ENCODE measurements at places on chromosomes 6 and 20. TPM values are rescaled to one million over a fixed set of nuclear protein-coding genes. Genes with fewer than 3 reads are reported as not detected.

DNA sequence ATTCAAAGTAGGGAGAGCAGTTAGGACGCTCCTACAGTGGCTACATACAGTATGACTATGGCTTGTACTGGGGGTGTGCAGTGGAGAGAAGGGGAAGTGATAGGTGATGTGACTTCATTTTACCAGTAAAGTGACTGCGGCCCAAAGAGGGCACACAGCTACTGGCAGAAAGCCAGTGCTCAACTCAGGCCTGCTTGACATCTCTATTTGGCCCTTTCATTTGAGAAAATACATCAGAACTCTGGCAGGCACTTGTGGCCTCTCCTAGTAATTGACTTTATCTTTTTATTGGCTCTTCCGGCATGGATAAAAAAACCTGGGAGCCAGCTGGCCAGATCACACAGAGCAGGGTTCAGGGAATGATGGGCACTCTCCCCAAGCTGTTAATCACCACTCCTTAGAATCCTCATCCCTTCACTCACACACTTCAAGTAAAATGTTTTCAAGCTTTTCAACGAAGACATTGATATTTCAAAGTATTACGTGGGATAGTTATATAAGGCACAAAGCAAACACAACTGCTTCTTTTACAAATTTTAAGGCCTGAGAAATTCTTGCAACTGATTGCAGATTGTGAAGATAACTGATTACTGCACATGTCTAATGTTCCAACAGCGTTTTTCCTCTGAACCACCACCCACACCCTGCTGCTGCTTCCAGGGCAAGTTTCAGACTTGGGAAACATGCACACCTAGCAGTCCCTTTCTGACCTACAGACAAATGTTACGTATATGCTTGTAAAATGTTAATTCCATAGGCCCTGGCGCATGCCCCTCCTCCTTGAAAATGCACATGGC is 73.5 kb downstream of the TNFRSF21 start:
- H3K36me3 ChIP-seq, result no peaks in the 10 kb centered on the region
- H3K4me1 ChIP-seq, result peaks cover 34% of the 10 kb centered on the region
- peak; percentile 31 for DNase-seq
- no peaks in the 10 kb centered on the region for H3K27me3 ChIP-seq
- H3K4me3 ChIP-seq, result no peak overlapping the region
- H3K27ac ChIP-seq, result peak overlapping the region; percentile 86

- H3K4me3 ChIP-seq, result no peak overlapping the region
- no peaks in the 10 kb centered on the region for H3K27me3 ChIP-seq
- no peaks in the 10 kb centered on the region for H3K36me3 ChIP-seq
- DNase-seq, result no peak
Measured at GRCh38 chr6:90368001-90368400, 71.4 kb upstream of the BACH2 start.

- H3K4me3 ChIP-seq, result no peak overlapping the region
- no peaks in the 10 kb centered on the region for H3K36me3 ChIP-seq
- DNase-seq, result no peak
- peak overlapping the region; percentile 44 for H3K27ac ChIP-seq
Measured at GRCh38 chr6:168415098-168415992, 25.6 kb upstream of the SMOC2 start.

GRCh38 chr20:54622333-54623295 is 147.2 kb downstream of the DOK5 start:
- H3K4me1 ChIP-seq, result peaks cover 23% of the 10 kb centered on the region
- no peak overlapping the region for H3K27ac ChIP-seq
- no peaks in the 10 kb centered on the region for H3K36me3 ChIP-seq

DNA sequence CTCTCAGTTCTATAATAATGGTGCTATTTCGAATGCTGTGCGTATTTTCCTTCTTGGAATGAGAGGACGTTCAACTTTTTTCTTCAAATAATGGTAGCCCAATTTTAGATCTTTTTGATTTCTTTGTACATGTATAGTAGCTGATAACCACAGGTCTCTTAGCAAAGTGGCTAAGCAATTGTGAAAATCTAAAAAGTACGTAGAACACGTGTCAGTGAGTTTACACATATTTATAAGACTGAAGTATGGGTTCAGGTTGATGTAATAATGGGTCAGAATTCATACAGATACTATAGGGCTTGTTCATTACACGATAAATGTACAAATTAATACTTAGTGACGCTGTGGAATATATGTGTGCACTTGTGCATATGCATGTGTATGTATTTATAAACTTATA is 1.3 kb downstream of the SMIM13 start:
- no peak for DNase-seq
- H3K27me3 ChIP-seq, result no peaks in the 10 kb centered on the region
- H3K4me1 ChIP-seq, result peaks cover 15% of the 10 kb centered on the region
- peak overlapping the region; percentile 91 for H3K4me3 ChIP-seq
- no peaks in the 10 kb centered on the region for H3K36me3 ChIP-seq
- peak overlapping the region; percentile 98 for H3K27ac ChIP-seq

DNA sequence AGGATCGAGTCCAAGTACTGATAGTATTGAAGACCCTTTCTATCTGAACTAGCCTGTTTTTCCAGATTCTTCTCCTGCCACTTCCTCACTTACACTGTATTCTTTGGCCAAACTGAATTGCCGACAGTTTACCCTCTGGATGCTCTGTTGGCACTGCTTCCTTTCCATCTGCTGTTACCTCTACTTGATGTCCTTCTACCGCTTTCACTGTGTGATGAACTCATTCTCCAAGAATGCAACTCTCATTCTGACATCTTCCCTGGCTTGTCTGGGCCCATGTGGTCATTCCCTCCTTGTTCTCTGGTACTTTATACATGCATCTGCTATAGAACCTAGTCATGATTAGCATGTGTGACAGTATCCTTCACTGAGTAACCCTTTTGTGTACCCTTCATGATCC is 16.3 kb downstream of the RPRD1B start:
- no peaks in the 10 kb centered on the region for H3K27me3 ChIP-seq
- no peaks in the 10 kb centered on the region for H3K4me1 ChIP-seq
- peak overlapping the region; percentile 22 for H3K27ac ChIP-seq

- no peaks in the 10 kb centered on the region for H3K36me3 ChIP-seq
- DNase-seq, result no peak
- no peak overlapping the region for H3K4me3 ChIP-seq
- no peaks in the 10 kb centered on the region for H3K4me1 ChIP-seq
Measured at GRCh38 chr20:16974855-16975162, 226.7 kb downstream of the OTOR start.

GRCh38 chr6:140540743-140541142 is 1166.3 kb upstream of the CITED2 start:
- no peak overlapping the region for H3K4me3 ChIP-seq
- H3K27ac ChIP-seq, result no peak overlapping the region
- H3K36me3 ChIP-seq, result no peaks in the 10 kb centered on the region
- H3K27me3 ChIP-seq, result no peaks in the 10 kb centered on the region

- no peak overlapping the region for H3K4me3 ChIP-seq
- H3K36me3 ChIP-seq, result no peaks in the 10 kb centered on the region
- H3K27me3 ChIP-seq, result no peaks in the 10 kb centered on the region
- no peak overlapping the region for H3K27ac ChIP-seq
Measured at GRCh38 chr6:77341058-77341986, 122.0 kb downstream of the HTR1B start.

DNA sequence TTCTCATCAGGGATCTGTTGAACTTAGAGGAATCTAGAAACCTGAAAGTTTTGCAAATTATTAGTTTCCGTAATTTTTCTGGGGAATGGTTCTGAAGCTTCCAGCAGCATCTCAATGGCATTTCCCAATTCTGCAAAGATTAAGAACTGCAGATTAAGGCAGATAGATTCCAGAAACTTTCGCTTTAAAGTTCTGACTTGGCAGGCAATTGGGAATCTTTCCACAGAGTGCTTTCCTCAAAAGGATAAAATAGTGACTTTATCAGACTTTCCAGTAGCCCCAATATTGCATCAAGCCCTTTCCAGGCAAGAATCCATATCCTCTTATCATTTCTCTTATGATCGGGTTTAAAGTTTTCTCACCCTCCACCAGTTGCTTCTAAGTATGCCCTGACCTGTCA is 261.1 kb downstream of the FNDC1 start:
- DNase-seq, result no peak
- no peak overlapping the region for H3K4me3 ChIP-seq
- no peaks in the 10 kb centered on the region for H3K4me1 ChIP-seq
- H3K36me3 ChIP-seq, result no peaks in the 10 kb centered on the region

GRCh38 chr6:145045582-145045981 is 689.7 kb downstream of the EPM2A start:
- peak overlapping the region; percentile 39 for H3K27ac ChIP-seq
- no peaks in the 10 kb centered on the region for H3K27me3 ChIP-seq
- no peaks in the 10 kb centered on the region for H3K36me3 ChIP-seq

DNA sequence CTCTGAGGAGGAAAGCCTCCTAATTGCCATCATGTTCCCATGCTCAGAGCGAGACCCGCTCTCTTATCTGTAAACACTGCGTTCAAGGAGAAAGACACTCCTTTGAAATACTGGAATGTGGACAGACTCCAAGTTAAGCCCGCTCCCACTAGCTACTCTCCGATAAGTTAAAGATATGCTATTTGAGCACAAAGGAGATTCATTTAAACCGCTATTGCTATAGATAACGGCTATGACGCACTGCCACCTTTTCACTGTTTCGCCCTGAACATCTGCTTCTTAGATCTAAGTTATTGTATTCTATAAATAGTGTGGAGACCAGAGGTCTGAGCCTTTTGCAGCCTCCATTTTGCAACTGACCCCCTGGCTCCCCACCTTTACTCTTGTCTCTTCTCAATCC is 82.3 kb downstream of the GPX5 start:
- no peak overlapping the region for H3K4me3 ChIP-seq
- H3K27me3 ChIP-seq, result no peaks in the 10 kb centered on the region
- no peak overlapping the region for H3K27ac ChIP-seq

DNA sequence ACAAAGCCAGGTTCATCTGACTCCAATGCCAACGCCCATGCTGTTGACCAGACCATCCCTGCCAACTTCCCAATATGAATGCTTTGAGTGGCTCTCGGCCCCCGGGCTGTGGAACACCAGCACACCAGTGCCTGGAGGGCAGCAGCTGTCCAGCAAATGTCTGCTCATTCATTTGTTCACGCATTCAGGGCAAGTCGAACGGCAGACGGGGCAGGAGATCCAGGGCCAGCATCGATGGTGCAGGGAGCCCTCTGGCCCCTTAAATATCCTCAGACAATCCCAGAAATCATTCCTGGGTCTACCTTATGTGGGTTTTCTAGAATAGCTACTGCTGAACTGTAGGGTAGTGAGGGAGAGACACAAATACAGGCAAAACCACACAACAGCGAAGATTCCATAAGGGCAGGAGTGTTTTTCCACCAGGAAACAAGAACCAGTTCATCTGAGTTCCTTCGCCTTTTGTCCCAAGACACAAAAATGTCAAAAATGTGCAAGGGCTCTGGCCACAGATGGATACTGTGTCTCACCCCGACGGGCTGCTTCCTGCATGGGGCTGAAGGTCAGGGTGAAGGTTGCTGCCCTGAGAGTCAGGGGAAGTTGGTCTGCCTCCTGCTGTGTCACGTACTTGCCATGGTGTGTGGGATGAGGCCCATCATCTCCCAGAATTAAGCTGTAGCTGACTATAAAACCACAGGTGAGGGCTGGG is 15.5 kb downstream of the RIPOR3 start:
- no peak for DNase-seq
- H3K36me3 ChIP-seq, result no peaks in the 10 kb centered on the region
- no peaks in the 10 kb centered on the region for H3K27me3 ChIP-seq
- no peak overlapping the region for H3K27ac ChIP-seq
- peaks cover 39% of the 10 kb centered on the region for H3K4me1 ChIP-seq

DNA sequence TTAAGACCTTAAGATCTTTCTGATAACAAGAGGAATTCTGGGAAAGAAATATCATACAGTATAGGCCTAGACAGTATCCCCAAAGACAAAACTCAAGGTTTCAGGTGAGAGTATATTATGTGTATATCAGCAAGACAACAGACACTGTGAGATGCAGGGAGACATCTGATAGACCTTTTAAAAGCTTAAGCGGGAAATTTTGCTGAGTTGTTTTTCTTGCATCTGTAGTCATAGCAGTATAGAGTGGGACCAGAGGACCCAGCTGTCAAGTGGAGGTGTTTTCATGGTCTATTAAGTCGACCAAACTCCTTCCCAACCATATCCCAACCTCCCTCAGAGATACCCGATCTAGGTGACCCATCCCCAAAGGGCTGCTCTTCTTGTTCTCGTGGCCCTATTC is 98.1 kb upstream of the THEMIS start:
- H3K27me3 ChIP-seq, result no peaks in the 10 kb centered on the region
- H3K4me1 ChIP-seq, result no peaks in the 10 kb centered on the region
- H3K4me3 ChIP-seq, result no peak overlapping the region
- no peak overlapping the region for H3K27ac ChIP-seq
- H3K36me3 ChIP-seq, result no peaks in the 10 kb centered on the region

DNA sequence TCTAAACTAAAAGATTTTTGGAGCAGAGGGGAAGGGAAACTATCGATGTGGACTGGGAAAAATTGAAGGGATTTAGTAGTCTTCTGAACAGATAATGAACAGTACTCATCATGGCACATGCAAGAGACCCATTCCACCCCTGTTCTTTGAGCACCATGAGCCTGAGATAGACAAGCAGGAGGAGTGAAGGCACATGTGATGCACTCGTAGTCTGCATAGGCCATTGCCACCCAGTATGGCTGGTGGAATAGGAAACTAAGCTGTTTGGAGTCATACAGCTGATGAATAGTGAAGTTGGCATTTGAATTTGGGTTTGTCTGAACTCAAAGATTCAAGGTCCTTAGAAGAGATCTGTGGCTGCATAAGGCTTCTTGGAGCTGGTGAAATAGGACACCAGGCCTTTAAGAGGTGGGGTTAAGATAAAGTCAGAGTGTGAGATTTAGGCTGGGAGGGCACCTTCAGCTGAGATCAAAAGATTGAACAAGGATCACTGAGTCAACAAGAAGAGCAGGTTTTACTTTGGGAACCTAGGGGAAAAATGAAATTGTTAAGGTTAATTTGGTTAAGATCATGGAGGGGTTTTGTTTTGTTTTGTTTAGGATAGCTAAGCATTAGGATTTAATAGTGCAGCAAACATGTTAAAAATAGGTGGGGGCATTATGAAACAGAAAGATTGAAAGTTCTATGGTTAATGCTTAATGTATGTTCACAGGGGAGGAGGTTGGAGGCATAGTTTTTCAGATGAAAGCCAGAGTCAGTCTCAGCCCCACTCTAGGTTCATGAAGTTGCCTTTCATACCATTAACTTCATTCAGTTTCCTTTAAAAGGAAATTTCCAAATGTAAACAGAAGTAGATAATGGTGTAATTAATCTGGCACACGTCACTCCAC is 148.8 kb downstream of the ARID1B start:
- H3K4me3 ChIP-seq, result no peak overlapping the region
- peak overlapping the region; percentile 32 for H3K27ac ChIP-seq
- peaks cover 16% of the 10 kb centered on the region for H3K4me1 ChIP-seq
- DNase-seq, result no peak

GRCh38 chr20:36845288-36845971 is 30.5 kb upstream of the TLDC2 start:
- no peak overlapping the region for H3K4me3 ChIP-seq
- no peak for DNase-seq
- no peaks in the 10 kb centered on the region for H3K27me3 ChIP-seq
- H3K36me3 ChIP-seq, result no peaks in the 10 kb centered on the region

- H3K27ac ChIP-seq, result no peak overlapping the region
- no peaks in the 10 kb centered on the region for H3K27me3 ChIP-seq
- H3K4me3 ChIP-seq, result no peak overlapping the region
- no peaks in the 10 kb centered on the region for H3K36me3 ChIP-seq
- no peaks in the 10 kb centered on the region for H3K4me1 ChIP-seq
Measured at GRCh38 chr6:130296854-130297253, 69.0 kb upstream of the TMEM200A start.

GRCh38 chr20:50335105-50335504 is 144.5 kb downstream of the CEBPB start:
- H3K36me3 ChIP-seq, result no peaks in the 10 kb centered on the region
- H3K4me3 ChIP-seq, result no peak overlapping the region
- DNase-seq, result peak; percentile 68
- no peak overlapping the region for H3K27ac ChIP-seq
- no peaks in the 10 kb centered on the region for H3K27me3 ChIP-seq
- H3K4me1 ChIP-seq, result peaks cover 12% of the 10 kb centered on the region

The PSORS1C1 gene
- polyA plus RNA-seq, result 3.9 TPM

The PSMB1 gene
- 399 TPM for polyA plus RNA-seq

The PET117 gene
- polyA plus RNA-seq, result 24.7 TPM

The POM121L2 gene
- not detected for polyA plus RNA-seq

The SGK2 gene
- 8.8 TPM for polyA plus RNA-seq

The ASIP gene
- 3.3 TPM for polyA plus RNA-seq

The NKAPL gene
- not detected for polyA plus RNA-seq
